Stimulated activated CD8-positive, alpha-beta memory T cell treated with anti-CD3 and anti-CD28 coated beads, Interleukin-4, amount 100 ng/mL, for 24 hours (primary cell): ENCODE measurements at places on chromosomes 6 and 20.

DNA sequence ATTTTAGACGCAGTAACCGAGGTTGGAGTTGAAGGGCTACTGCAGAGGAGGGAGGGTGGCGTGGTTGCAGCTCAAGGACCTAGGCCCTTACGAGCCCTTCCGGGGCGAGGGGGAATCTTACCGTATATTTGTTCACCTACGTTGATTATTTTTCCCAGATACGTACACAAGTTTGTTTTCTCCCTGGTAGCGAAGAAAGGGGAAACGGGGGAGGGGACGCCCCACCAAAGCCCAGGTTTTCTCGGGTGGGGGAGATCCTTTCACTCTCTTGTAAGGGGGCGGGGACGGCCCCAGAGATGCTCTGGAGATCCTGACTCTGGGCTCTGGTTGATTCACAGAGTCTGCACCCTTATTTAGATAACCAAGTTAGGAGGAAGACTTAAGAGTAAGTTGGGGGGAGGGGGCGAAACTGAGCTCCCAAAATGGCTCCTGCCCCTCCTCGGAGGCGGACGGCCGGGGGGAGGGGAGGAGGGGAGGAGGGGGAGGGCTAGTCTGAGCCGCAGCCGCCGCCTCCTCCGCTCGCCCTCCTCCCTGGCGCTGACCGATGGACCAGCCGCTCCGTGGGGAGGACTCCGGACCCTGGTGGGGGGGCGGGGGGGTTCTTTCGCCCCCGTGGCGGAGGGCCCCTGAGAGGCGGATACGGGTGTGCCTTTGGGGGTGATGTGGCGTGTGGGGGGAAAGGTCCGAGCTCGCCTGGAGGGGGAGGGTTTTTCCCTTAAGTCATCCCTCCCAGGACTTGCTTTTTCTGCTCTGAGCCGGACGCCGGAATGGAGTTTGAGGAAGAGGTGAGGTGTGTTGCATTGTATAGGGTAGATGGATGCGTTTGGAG lies 2.2 kb downstream of the BRD2 start:
- DNase-seq = peak; percentile 75

DNA sequence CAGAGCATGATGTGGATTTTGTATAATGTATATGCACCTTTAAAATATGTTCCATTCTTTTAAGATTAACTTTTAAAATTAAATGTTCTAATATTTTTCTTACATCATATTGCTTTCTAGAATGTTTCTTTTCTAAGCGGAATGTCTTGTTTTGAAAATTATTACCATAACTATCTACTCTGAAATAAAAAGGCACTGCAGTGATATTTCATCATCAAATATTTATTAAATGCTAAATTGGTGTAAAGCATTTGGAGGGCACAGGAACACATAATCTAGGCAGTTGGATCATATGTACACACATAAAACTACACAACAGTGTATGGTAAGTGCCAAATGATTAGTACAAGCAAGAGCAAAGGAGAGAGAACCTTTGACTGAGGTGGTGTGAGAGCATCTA lies 13.8 kb downstream of the BICRAL start:
- no peak for DNase-seq

DNA sequence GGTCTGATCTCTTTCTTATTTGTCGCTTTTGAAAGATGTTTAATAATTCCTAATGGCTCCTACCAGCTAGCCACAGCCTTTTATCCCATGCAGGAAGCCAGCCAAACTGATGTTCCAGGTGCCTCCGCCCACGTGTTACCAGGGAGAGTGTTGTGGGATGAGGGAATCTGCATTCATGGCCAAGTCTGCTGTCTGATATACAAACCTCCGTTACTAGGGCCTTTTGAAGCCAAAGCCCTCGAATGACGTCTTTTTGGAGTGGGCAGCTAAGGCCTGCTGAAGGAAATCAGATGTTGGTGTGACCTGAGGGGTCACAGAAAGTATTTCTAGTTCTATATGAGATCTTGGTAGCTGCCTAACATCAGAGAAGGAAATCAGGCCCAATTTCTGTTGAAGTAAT lies 21.3 kb downstream of the STK35 start:
- DNase-seq = no peak

DNA sequence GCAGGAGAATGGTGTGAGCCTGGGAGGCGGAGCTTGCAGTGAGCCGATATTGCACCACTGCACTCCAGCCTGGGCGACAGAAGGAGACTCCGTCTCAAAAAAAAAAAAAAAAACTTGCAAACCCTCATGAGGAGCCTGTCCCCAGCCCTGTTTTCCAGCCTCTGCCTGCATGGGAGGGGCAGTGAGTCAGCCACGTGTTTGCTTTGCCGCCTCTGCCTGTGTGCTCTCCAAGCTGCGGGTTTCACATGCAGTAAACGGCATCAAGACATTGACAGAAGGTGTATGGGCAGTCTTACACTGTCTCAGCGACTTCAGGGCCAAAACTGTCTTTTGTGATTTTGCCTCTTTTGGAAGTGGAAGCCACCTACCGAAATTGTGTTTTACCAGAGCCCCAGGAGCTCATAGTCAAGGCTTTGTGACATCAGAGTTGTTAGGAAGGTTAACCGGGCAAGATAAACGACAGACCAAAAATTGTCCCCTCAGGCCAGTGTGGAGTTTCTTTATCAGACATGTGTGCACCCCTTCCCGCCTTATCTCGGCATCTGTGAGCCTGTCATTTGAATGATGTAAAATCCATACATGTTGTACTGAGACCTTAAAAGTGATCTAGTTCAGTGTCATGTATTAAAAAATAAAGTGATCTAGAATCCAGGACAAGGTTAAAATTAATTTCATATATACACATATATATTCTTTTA lies 52.9 kb downstream of the RPP40 start:
- no peak for DNase-seq
